Coronary artery (tissue), 2 donors: ENCODE measurements at places on chromosomes 12 and 14.

- DNase-seq = no peak
Observed at GRCh38 chr12:114344831-114345230, 61.1 kb downstream of the TBX5 start.

DNA sequence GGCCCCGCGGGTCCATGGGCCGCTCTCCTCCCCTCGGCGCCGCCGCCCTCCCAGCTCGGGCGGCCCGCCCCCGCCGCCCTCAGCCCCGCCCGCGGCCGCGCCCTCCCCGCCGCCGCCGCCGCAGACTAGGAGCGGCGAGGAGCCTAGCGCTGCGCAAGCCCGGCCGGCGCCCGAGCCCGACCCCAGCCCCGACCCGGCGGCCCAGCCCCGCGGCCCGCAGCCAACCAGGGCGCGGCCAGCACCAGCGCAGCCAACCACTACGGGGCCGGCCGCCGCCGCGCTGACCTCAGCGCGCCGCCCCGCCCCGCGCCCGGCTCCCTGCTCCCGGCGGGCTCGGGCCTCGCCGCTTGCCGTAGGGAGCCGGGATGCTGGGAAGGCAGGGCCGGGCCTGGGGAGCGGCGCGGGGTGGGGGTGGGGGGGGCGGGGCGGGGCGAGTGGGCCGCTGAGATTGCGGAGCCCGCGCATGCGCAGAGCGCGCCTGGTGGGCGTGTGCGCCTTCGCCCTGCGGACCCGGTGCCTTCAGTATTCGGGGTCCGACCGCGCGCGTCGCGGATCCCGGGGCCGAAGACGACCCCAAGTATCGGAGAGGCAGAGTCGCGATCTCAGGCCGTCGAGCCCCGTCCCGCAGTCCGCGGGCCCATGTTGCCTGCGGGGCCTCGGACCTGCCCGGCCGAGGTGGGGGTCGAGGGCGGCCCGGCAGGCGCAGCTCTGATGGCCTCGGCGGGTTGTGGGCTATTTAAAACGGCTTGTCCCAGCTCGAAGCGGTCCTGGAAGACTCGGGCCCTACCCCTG, at the start of gene CDC42BPB:
Gene CDC42BPB, minus strand, starts transcription at position 178 of the 792 bp plus-strand sequence. CDS start 376 bp downstream, outside the sequence.
- DNase-seq = peak; percentile 90

- no peak for DNase-seq
Observed at GRCh38 chr12:116919247-116919661, 8.5 kb downstream of the FBXW8 start.

- DNase-seq = no peak
Observed at GRCh38 chr12:94813314-94813713, 163.0 kb upstream of the TMCC3 start.

DNA sequence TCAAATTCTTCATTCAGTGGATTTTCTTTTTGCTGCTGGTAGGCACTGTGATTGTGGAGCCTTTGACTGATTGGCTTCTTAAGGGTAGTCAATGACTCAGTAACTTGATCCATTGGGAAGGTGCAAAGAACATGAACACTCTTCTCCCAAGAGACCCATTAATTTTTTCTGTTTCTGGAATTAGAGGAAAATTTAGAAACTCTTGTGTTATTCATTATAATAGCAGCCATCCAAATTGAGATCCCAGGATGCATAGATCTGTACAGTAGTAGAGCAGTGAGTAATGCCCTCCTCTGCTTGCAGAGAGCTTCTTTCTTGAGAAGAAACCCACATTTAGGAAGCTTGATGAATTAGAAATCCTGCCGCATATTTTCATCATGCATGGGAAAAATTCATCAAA, 63.9 kb downstream of the MYRFL start:
- DNase-seq = no peak

- DNase-seq = no peak
Observed at GRCh38 chr14:64201296-64201695, 92.9 kb downstream of the ESR2 start.

DNA sequence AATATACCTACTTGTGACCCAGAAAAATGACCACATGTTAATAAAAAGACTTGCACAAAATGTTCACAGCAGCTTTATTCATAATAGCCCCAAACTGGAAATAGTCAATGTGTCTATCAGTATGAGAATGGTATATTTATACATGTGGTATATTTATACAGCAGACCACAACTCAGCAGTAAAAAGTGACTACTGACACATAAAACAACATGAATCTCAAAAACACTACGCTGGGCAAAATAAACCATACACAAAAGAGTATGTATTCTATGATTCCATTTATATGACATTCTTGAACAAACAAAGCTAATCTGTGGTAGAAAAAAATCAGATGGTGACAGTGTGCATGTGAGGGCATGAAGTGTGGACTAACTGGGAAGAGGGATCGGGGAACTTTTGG, 35.1 kb downstream of the ARF6 start:
- DNase-seq = no peak

- no peak for DNase-seq
Observed at GRCh38 chr12:20474016-20474415, 105.7 kb downstream of the PDE3A start.

DNA sequence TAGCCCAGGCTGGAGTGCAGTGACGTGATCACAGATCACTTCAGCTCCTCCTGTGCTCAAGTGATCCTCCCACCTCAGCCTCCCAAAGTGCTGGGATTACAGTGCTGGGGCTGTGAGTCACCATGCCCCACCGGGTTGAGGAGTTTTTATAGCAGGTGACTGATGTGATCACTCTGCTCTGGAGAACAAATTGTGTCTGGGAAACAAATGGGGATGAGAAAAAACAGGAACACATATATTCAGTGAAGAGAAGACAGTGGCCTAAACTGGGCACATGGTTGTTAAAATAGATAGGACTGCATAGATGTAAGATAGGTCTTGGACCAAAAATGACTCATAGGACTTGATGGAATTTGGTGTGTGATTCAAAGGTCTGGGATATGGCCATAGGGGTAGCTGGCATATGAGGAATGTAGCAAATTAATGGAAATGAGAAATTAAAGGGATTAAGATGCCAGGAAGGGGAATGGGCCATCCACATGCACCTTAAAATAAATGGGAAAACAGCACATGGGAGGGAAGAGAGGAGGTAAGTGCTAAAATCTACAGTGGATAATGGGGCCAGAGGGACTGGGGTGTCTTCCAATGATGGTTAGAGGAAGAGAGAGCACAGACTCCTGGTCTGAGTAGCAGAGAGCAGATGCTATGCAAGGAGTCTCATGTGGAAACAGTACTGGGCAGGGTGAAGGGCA, 11.2 kb downstream of the BCAT1 start:
- DNase-seq = no peak

DNA sequence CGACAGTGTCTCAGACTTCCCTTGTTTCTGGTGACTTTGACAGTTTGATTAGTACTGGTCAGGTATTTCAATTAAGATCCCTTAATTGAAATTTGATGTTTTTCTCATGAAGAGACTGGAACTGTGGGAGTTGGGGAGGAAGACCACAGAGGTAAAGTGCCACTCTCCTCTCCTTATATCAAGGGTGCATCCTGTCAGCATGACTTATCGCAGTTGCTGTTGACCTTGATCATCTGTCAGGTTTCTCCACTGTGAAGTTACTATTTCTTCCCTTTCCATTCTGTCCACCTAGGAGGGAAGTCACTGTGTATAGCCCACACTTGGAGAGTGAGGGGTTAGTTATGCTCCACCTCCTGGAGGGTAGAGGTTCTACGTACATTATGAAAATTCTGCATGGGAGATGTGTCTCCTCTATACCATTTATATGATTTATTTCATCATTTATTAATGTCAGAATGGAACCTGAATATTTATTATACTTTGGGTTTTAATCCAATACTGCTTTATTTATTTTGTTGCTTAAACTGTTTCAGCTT, 40.3 kb upstream of the SMOC1 start:
- no peak for DNase-seq

GRCh38 chr14:56118611-56119181, 485 bp downstream of the PELI2 start:
- DNase-seq = no peak

- DNase-seq = no peak
Observed at GRCh38 chr14:65225299-65226159, 123.2 kb upstream of the MAX start.

GRCh38 chr14:90815822-90816662, at the start of gene TTC7B:
Gene TTC7B, minus strand, starts transcription at chr14:90816430. Its CDS starts 135 bp downstream, at chr14:90816295.
- DNase-seq = no peak

DNA sequence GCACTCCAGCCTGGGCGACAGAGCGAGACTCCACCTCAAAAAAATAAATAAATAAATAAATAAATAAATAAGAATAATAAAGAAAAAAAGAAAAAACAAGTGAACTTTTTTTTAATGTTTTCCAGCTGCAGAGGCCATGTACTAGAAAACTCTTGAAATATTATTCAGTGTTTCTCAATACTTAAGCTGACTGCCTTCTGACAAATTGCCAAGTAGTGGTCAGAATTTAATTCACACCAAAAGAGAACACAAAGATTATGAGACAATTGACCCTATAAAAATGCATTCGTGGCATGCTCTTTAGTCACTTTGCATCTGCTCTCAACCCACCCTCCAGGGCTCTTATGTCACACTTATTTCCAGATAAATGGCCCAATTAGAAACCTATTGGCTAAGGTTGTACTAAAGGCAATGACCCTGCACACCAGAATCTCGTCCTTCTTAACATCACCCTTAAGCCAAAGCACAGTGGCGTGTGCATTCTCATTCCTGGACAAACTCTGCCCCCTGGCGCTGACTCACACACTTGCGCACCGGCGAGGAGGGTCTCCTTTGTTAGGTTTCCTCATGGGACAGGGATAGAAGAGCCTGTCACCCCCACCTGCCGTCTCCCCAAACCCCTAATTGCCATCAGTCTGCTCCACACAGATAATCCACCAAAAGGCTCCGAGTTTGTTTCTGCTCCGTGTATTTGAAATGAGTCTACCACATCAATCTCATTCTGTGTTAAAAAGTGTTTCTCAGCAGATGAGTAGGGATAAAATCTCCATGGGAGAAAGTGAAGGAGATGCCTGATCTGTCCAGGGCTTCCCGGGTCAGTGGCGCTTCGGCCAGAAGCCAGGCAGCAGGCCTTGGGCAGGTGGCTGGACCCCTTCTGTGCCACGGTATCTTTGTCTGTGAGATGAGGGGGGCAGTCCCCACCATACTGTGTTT, 73.1 kb upstream of the CEP83 start:
- DNase-seq = no peak

DNA sequence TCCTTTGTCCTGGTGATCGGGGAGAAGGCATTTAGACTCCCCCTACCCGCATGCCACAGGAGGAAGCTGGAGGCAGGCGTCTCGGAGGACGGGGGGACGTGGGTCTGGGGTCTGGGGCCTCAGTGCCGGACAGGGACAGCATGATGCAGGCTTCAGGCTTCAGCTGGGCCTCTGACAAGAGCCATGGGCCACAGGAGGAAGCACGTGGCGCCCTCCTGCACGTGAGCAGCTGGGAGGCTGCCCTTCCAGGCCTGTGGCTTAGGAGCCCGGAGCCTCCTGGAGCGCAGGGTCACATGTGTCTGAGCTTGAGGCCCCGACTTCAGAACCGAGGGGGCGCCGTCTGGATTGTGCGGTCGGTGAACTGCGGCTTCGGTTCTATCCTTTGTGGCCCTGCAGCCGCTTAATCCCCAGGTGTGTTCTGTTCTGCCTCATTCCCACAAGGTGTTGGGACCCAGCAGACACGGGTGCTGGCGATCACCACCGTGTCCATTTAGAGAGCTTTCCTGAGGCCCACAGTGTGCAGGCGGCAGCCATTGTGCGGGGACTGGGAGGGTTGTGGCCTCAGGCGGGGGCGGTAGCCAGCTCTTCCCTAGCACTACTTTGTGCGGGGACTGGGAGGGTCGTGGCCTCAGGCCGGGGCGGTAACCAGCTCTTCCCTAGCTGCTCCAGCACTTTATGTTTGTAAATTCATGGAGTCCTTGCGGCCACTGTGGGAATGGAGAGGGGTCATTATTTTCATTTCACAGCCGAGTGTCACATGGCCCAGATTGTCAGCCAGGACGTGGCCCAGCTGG, 150.2 kb downstream of the ADGRD1 start:
- DNase-seq = peak; percentile 62

GRCh38 chr12:50185301-50185895, 18.2 kb upstream of the CERS5 start:
- DNase-seq = no peak

DNA sequence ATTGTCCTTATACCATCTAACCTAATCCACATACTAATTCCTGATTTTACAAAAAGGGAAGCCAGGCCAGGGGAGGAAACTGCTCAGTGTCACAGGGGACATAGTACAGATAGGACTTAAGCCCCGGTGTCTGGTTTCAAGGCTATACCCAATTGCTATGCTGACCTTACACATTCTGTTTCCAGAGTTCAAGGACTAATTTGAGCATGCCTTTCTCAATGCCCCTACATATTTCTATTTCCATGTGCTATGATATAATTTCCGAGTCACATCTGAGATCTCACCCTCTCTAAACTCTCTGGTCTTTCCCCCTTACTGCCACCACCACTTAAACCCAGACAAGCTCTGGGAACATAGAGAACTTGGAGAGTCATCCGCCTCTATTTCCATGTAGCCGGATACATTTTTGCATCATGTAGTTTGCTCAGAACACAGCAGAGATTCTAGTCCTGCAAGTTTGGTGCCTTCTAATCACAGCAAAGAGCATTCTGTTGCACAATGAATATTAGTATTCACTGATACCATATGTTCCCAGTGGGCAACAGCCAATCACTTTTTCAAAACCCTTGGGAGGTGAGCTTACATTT, 34.2 kb downstream of the PPM1H start:
- no peak for DNase-seq

DNA sequence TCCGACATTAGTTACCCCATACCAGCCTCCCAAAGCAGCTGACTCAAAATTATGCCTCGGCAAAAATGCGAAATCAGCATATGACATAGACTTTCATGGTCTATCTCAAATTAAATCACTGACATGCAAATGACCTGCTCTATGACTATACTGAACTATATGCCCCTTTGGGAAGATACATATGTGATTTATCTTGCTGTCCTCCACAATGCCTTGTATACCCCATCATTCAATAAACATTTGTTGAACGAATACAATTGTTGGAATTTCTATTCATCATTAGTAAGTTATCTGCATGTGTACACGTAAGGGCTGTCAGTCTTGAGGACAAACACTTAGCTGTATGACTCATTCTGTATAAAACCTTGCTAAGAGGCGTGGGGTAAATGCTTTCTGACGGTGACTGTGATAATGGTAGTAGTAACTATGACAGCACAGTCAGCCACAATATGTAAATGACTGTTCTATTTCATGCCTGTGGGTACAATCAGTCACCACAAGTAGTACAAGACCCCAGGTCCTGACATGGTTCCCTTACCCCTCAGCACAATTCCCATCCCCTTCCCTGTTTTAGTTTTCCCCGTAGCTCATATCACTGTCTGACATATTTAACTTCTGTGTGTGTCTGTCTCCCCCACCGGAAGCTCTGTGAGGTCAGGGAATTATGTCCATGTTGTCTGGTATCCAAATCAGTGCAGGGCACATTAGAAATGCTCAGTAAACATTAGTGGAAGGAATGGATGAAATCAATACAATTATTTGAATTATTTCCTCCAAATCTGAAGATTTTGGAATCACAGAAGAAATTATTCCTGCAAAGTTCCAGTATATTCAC, 42.8 kb downstream of the STXBP6 start:
- DNase-seq = no peak

- no peak for DNase-seq
Observed at GRCh38 chr12:115096588-115097397, 412.8 kb upstream of the TBX3 start.

GRCh38 chr14:89033756-89034155, 209.3 kb downstream of the TTC8 start:
- no peak for DNase-seq
